ENCODE measurements at places on chromosomes 11 and 22.

- H3K36me3 ChIP-seq = no peaks in the 10 kb centered on the region
- no peak for DNase-seq
- no peak overlapping the region for H3K4me3 ChIP-seq
- no peaks in the 10 kb centered on the region for H3K27me3 ChIP-seq
These were observed 312.3 kb downstream of the FAT3 start for GRCh38 chr11:92536883-92537282.

- no peaks in the 10 kb centered on the region for H3K4me1 ChIP-seq
- H3K27ac ChIP-seq = no peak overlapping the region
- H3K36me3 ChIP-seq = no peaks in the 10 kb centered on the region
- no peak overlapping the region for H3K4me3 ChIP-seq
- DNase-seq = no peak
- no peaks in the 10 kb centered on the region for H3K27me3 ChIP-seq
These were observed 351.3 kb downstream of the LARGE1 start for GRCh38 chr22:33569018-33569417.

- no peaks in the 10 kb centered on the region for H3K4me1 ChIP-seq
- no peaks in the 10 kb centered on the region for H3K27me3 ChIP-seq
- no peak overlapping the region for H3K4me3 ChIP-seq
- H3K36me3 ChIP-seq = no peaks in the 10 kb centered on the region
These were observed 105.6 kb upstream of the ALDH3B2 start for GRCh38 chr11:67780056-67780455.

DNA sequence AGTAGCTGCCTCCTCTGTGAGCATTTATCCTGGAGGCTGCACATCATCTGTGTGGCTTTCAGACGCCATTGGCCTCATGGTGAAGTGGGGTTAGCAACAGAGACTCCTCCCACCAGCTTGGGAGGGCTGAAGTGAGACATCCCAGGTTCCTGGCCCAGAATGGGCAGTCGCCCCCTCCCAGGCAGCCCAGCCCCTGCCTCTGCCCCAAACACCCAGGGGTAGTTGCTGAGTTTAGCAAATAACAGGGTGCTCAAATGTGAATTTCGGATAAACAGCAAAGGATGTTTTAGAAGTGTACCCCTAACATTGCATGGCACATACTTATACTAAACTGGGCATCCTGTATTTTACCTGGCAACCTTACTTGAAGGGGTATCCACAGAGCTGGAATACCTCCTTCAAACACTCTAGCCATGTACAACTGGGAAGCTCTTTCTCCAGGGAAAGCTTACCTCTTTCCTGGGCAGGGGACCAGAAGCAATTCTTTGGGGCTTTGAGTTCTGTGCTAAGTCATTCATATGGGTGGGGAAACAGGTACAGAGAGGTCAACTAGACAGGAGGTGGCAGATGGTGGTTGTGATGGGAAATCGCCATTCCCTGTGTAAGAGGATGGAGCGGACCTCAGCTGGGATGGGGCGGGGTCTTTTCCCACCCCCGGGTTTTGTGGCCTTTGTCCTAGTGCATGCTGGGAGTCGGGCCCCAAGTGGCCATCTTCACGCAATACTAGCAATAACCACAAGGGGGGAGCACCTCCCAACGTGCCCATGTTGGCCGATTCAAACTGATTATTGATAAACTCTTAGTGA, 19.3 kb downstream of the MTFP1 start:
- peaks cover 80% of the 10 kb centered on the region for H3K27me3 ChIP-seq
- no peak overlapping the region for H3K27ac ChIP-seq

GRCh38 chr11:47254386-47254785, 3.4 kb upstream of the NR1H3 start:
- no peaks in the 10 kb centered on the region for H3K36me3 ChIP-seq
- no peak overlapping the region for H3K4me3 ChIP-seq
- peak overlapping the region; percentile 75 for H3K27ac ChIP-seq

- no peak for DNase-seq
- peak overlapping the region; percentile 48 for H3K27ac ChIP-seq
- H3K36me3 ChIP-seq = no peaks in the 10 kb centered on the region
- no peaks in the 10 kb centered on the region for H3K27me3 ChIP-seq
These were observed 44.2 kb upstream of the MICAL2 start for GRCh38 chr11:12066056-12066798.

DNA sequence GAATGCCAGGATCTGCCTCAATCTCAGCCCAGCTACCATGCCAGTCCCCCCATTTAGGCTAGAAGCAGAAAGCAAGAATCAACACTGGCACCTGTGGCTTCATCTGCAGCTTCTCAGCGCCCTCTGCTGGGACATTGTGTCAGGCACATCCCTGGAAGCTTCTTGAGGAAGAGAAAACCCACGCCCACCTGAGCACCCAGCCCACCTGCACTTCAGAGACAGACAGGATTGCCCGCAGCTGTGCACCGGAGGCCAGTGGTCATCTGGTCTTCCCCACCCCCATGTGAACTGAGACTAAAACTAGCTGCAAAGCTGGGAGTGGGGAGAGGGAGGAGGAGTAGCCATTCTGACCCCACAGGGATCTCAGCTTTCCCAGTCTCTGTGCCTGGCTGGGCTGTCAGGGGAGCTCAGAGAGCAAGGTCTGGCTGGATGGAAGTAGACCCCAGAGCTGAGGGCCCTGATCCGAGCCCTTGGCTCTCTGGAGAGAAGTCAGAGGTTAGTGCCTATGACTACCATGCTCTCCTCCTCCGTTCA, 66.8 kb downstream of the FEZ1 start:
- H3K36me3 ChIP-seq = no peaks in the 10 kb centered on the region
- DNase-seq = peak; percentile 52
- no peak overlapping the region for H3K27ac ChIP-seq
- no peak overlapping the region for H3K4me3 ChIP-seq
- H3K4me1 ChIP-seq = no peaks in the 10 kb centered on the region

- no peak overlapping the region for H3K4me3 ChIP-seq
- H3K4me1 ChIP-seq = peaks cover 8% of the 10 kb centered on the region
- no peaks in the 10 kb centered on the region for H3K36me3 ChIP-seq
- H3K27me3 ChIP-seq = peaks cover 40% of the 10 kb centered on the region
- DNase-seq = no peak
These were observed 343.7 kb downstream of the BRD1 start for GRCh38 chr22:49483946-49484345.

DNA sequence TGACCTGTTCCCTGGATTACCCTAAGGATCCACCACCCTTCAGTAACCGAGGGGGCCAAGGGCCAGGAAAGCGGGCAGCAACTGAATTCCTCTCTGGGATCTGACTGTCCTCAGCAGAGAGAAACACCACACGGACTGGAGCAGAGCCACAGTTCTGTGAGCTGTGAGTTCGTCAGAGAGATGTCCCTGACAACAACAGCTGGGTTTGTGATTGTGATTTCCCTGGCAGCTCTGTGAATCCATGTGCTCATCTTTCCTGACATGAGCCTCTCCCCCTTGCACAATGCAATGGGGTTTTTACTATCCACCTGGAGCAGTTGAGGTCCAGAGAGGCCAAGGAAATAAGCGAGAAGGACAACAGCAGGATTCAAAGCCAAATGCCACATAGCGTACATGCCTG, 69.4 kb upstream of the AMPD3 start:
- H3K36me3 ChIP-seq = no peaks in the 10 kb centered on the region
- no peaks in the 10 kb centered on the region for H3K27me3 ChIP-seq
- H3K4me1 ChIP-seq = peaks cover 1% of the 10 kb centered on the region
- H3K27ac ChIP-seq = no peak overlapping the region

DNA sequence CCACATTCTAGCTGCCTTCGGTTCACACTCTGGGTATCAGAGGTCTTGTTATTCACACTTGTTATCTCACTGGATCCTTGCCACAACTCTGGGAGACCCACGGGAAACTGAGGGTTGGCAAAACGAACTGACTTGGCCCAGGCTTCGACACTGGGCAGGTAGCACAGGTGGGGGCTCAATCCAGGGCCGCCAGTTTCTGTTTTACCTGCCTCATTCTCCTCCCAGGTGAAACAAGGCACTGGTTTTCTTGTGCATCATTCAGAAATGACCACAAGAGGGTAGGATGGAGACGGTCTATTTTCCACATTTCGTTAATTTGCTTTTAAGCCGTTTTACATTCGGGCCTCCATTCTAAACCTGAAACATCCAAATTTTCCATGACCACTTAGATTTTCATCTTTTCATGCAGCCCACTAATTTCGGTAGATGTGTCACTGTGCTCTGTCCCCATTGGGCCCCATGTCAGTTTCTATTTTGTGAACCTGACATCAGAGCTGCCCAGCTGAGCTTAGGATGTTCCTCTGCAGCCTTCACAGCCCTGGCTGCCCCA, 108.1 kb downstream of the KIAA1671 start:
- no peaks in the 10 kb centered on the region for H3K36me3 ChIP-seq
- no peak overlapping the region for H3K27ac ChIP-seq
- H3K4me3 ChIP-seq = no peak overlapping the region
- no peaks in the 10 kb centered on the region for H3K27me3 ChIP-seq

- peak overlapping the region; percentile 73 for H3K4me3 ChIP-seq
- no peak for DNase-seq
- no peaks in the 10 kb centered on the region for H3K27me3 ChIP-seq
- peak overlapping the region; percentile 97 for H3K27ac ChIP-seq
- H3K36me3 ChIP-seq = no peaks in the 10 kb centered on the region
These were observed 258 bp downstream of the CFAP68 start for GRCh38 chr11:111879637-111879960.

DNA sequence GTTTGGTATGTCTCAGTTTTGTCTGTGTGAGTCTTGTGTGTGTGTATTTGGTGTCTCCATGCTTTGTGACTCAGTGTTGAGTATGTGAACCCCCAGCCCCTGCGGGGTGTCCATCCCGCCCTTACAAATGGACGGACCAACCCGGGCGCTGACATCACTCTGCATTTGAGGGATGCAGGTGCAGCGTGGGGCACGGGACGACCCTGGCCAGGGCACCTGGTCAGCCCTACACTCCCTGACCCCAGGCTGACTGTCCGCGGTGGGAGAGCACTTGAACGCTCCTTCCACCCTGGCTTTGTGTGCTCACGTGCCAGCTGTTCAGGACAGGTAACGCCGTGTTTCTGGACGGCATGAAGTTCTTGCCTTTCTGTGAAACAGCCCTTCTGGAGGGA, 369.0 kb downstream of the BRD1 start:
- peaks cover 48% of the 10 kb centered on the region for H3K27me3 ChIP-seq
- H3K4me1 ChIP-seq = no peaks in the 10 kb centered on the region
- no peak overlapping the region for H3K27ac ChIP-seq
- H3K4me3 ChIP-seq = no peak overlapping the region
- no peak for DNase-seq

DNA sequence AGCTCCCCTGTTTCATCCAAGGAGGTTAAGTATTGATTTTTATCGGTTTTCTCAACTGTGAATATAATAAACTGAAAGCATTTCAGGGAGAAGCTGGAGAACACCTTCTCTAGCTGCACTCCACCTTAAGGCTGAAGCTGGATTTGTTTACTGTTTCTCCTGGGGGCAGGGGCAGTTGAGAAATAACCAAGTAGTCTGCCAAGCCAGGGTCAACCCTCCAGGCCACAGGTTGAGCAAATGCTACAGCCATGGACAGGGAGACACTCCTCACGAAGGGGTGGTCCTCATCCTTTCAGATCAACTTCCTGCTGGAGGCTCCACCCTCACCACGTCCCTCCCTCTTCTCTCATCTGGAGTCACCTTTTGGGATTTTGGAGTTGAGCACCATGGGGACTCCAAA, at the start of gene TTC36:
TTC36 (plus strand) TSS at position 366 of the 400 bp plus-strand sequence; CDS start at position 387, 21 bp downstream.
- no peak within 1 kb of the TSS for H3K4me3 ChIP-seq
- no peak within 1 kb of the TSS for H3K27ac ChIP-seq
- peaks cover 29% of the 10 kb centered on the region for H3K4me1 ChIP-seq
- H3K36me3 ChIP-seq = no peaks in the 10 kb centered on the region
- no peak for DNase-seq

GRCh38 chr11:66002648-66003225, 434 bp downstream of the BANF1 start:
- peak overlapping the region; percentile 79 for H3K4me3 ChIP-seq
- H3K27ac ChIP-seq = peak overlapping the region; percentile 95
- H3K36me3 ChIP-seq = no peaks in the 10 kb centered on the region
- H3K27me3 ChIP-seq = no peaks in the 10 kb centered on the region
- peaks cover 33% of the 10 kb centered on the region for H3K4me1 ChIP-seq
- DNase-seq = peak; percentile 55

DNA sequence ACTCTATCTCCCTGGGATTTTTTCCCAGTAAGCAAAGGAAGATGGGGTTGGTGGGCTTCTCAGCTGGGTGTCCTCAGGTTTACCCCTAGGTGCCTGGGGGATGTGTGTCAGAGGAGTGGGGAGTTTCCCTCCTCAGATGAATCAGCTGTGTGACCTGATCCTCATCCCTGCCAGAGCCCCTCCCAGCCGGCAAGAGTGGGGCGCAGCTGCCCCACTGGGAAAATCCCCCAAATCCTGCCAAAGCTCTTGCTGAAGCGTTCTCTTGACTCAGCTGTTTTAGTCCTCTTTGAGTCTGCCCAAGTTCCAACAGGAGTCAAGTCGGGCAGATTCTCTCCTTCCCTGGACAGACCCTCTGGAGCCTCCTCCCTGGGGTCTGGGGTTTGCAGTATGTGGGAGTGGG, 6.0 kb downstream of the C11orf68 start:
- no peaks in the 10 kb centered on the region for H3K36me3 ChIP-seq
- DNase-seq = no peak
- H3K27ac ChIP-seq = no peak overlapping the region
- peaks cover 9% of the 10 kb centered on the region for H3K27me3 ChIP-seq

GRCh38 chr11:83583757-83584366, 297.7 kb upstream of the CCDC90B start:
- no peak for DNase-seq
- H3K27me3 ChIP-seq = no peaks in the 10 kb centered on the region
- H3K4me1 ChIP-seq = no peaks in the 10 kb centered on the region

DNA sequence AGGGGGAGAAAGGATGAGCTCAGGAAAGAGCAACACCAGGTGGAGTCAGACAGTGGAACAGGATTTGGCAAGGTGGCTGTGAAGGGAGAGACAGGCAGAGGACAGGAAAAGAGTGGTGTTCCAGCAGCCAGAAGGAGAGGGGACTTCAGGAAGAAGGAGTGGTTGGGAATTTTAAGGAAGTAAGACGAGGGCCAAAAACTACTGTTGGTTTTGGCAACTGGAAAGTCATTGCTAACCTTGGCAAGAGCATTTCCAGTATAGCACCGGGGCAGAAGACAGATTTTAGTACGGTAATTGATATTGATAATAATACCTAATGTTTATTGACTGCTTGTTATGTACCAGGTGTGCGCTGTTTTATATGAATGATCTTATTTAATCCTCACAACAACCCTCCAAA, 15.4 kb upstream of the DDX6 start:
- no peaks in the 10 kb centered on the region for H3K36me3 ChIP-seq
- no peaks in the 10 kb centered on the region for H3K4me1 ChIP-seq
- no peaks in the 10 kb centered on the region for H3K27me3 ChIP-seq
- no peak for DNase-seq
- no peak overlapping the region for H3K27ac ChIP-seq
- no peak overlapping the region for H3K4me3 ChIP-seq

GRCh38 chr11:98736833-98737232, 283.9 kb upstream of the CNTN5 start:
- no peak for DNase-seq
- H3K4me3 ChIP-seq = no peak overlapping the region
- H3K27ac ChIP-seq = no peak overlapping the region
- no peaks in the 10 kb centered on the region for H3K4me1 ChIP-seq
- H3K36me3 ChIP-seq = no peaks in the 10 kb centered on the region

DNA sequence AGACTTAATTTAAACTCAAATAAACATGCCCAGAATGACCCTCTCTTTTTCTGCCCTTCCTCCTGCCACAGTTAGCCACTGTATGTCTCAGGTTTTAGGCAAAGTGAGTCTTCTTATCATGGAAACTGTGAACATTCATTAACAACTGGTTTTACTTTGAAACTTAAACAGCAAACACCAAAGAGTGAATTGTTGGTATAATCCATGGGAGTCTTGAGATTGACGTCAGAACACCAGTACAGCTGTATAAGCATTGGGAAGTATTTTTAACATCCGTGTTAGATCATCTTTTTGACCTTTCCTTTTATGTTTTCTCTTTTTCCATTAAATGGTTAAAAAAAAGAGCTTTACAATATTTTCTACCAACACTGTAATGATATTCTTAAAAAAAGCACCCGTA, 38.9 kb downstream of the ARHGEF12 start:
- H3K4me1 ChIP-seq = peaks cover 2% of the 10 kb centered on the region
- DNase-seq = no peak
- no peak overlapping the region for H3K4me3 ChIP-seq
- no peaks in the 10 kb centered on the region for H3K27me3 ChIP-seq

Measured in left lung (tissue), 14 donors.